OCI-M1 (cell line): ENCODE measurements at places on chromosomes 13 and 19.

DNA sequence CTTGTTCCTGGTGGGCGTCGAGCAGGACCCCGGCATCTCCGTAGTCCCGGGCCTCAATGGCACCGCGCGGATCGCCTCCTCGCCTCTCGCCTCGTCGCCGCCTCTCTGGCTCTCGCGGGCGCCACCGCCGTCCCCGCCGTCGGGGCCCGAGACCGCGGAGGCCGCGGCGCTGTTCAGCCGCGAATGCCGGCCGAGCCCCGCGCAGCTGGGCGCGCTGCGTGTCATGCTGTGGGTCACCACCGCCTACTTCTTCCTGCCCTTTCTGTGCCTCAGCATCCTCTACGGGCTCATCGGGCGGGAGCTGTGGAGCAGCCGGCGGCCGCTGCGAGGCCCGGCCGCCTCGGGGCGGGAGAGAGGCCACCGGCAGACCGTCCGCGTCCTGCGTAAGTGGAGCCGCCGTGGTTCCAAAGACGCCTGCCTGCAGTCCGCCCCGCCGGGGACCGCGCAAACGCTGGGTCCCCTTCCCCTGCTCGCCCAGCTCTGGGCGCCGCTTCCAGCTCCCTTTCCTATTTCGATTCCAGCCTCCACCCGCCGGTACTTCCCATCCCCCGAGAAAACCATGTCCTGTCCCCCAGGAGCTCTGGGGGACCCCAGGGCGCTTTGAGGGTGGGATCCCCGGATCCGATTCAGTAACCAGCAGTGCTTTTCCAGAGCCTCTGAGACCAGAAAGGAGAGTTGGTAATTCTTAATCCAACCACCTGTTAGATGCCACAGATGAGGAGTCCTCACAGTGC lies 885 bp downstream of the MLNR start:
- no peak for DNase-seq

DNA sequence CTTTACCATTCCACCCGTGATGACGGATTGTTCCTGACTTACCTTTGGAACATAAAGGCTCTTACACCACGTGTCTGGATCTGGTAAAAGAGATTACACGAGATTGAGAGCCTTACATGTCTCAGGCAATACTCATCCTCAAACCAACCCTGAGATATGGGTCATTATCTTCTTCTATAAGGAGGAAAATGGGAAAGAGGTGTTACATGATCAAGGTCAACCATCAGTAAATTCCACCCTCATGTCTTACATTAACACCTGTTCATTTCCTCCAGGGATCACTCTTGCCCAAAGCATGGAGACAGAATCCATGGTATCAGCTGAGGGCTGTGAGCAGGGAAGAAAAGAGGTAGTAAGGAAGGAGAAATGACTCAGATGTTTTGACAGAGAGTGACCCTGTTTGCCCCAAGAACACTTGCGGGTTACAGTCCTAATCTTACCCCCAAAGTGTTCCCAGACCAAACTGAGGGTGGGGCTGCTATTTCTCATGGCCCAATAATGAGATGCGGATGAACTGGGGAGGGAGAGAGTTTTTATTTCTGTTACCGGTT lies 19.6 kb downstream of the LILRB4 start:
- no peak for DNase-seq

GRCh38 chr13:80237646-80238045 lies 103.3 kb downstream of the SPRY2 start:
- no peak for DNase-seq

- DNase-seq: no peak
Measured at GRCh38 chr13:76213423-76213904, 577.3 kb downstream of the LMO7 start.

GRCh38 chr19:13637664-13638063 lies 126.7 kb upstream of the MRI1 start:
- no peak for DNase-seq

GRCh38 chr13:23701636-23702035 lies 131.4 kb downstream of the TNFRSF19 start:
- no peak for DNase-seq

DNA sequence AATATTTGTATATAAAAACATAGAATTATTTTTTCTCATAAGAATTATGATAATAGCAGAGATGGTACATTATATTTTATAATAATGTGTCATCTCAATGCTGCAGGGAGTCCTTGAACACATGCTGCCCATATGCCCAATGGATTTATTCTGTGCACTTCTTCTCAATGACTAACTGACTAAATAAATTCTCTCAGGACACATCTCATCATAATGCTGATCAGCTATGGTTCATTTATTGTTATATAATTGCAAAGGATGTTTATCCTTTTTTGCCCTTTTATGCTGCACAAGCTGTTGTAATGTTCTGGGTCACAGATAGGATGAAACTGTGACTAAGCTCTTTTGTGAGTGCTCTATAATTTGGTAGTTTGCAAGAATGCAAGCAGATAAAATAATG lies 1273.3 kb upstream of the ATXN8OS start:
- no peak for DNase-seq

DNA sequence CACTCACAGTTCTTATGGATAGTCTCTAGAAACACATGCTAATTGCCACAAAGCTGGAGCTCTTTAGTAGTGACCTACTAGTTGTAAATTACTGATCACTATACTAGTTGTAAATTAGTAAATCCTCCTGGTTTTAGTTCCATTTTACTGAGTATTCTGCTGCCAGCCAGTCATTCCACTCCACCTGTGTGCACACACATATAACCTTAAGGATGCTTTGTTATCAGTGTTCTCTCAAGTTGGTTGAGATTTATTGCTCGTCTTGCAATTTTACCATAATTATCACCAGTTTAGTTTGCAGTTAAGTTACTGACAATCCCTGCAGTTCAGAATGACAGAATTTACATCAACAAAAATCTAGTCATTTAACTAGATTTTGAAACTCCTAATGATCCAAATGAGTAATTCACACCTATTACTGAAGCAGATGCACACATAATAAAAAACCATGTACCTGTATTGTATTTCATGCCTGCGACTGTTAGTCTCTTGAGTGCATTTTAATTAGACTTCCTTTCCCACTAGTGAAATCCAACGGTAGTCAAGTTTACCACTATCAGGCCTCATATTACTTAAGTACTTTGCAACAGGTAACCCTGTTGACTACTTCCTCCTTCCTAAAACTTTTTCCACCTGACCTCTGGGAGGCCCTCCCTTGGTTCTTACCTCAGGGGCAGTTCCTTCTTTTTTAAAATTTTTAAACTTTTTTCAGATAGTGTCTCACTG lies 7.6 kb downstream of the TPT1 start:
- no peak for DNase-seq

DNA sequence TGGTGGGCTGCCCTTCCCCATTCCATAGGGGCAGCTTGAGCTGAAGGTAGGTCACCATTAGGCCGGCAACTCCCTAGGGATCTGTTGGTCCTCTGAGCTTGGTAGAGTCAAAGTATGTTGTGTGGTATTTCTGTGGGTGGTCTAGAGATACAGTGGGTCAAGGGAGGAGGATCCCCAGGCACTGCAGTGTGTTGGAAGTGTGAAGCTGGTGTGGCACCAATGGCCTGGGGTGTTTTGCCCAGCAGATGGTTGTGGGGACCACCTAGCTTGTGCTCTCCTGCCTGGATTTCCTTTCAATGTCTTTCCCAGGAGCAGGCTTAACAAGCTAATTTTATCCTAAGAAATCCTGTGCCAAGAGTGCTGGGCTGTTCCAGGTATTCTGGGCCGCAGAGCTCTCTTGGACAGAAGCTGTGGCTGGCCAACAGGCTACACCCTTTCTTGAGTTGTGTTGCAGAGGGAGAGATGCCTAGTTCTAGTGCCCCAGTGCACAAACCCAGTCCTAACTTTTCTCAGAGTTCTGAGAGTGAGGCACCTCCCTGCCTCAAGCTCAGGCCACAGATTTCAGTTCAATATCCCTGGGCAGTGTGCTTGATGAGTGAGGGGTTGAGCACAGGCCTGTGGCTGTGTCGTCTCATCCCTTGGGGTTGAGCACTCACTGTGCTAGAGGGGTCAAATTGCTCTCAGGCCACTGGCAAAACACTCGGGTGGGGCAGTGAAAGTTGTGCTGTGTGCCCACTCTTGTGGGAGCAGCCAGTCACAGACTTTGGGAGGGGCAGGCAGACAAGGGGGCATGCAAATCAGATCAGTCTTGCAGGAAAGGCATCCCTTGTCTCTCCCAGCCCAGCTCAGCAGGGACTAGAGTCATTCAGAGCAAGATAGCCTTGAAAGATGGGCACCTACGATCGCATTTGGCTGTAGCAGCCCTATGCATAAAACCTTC lies 1806.1 kb upstream of the MIR17HG start:
- DNase-seq: no peak

DNA sequence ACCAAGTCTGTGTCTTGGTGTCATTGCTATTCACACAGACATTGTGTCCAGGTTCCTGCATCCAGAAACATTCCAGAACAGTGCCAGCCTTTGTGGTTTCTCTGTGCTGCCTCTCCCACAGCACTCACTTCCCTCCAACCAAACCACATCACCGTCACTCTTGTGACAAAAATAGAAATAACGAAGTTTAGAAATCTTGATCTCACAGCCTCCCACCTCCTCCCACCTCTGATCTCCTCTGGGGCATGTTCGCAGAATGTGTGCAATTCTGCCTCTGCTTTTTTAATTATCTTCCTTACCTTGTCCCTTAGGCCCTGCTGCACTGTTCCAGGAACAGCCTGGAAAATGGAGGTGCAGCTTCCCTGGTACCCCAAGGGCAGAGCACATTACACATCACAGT lies 8.7 kb upstream of the SERPINE3 start:
- DNase-seq: peak; percentile 81

GRCh38 chr19:24052811-24053210 lies 34.2 kb upstream of the ZNF254 start:
- DNase-seq: no peak

DNA sequence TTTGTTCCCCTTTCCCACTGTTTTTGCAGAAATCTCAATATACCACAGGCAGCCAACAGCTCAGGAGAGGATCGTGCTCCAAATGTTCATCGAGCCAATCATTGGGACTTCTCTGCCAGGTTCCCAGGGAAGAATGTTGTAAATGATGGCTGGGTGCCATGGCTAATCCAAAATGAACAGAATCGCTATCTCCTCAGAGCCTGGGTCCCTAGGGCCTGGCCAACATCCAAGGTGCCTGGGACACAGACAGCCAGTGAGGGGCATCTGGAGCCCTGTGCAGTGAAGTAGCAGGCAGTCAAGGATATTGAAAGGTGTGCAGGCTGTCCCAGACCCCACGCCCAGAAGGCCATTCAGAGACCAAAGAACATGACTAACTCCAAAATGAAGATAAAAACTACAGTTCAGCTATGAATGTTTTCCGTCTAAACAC lies 37.8 kb downstream of the BRD4 start:
- DNase-seq: no peak

GRCh38 chr19:6210721-6211600 lies 68.8 kb downstream of the MLLT1 start:
- no peak for DNase-seq

- DNase-seq: no peak
Measured at GRCh38 chr13:106602178-106602577, 34.2 kb upstream of the ARGLU1 start.

- no peak for DNase-seq
Measured at GRCh38 chr19:6464070-6464873, at the start of gene CRB3. Gene CRB3 (plus strand): TSS chr19:6464271. CDS start chr19:6464702, 431 bp downstream.

- DNase-seq: peak; percentile 93
Measured at GRCh38 chr19:4803736-4804695, 12.5 kb downstream of the FEM1A start.

GRCh38 chr19:16874250-16874977 lies 14.4 kb upstream of the F2RL3 start:
- DNase-seq: no peak

- no peak for DNase-seq
Measured at GRCh38 chr13:21333186-21333585, 125.9 kb downstream of the ZDHHC20 start.

- no peak for DNase-seq
Measured at GRCh38 chr19:35767288-35768081, 7.9 kb upstream of the ARHGAP33 start.

- no peak for DNase-seq
Measured at GRCh38 chr13:39965309-39965708, 309.8 kb downstream of the COG6 start.

DNA sequence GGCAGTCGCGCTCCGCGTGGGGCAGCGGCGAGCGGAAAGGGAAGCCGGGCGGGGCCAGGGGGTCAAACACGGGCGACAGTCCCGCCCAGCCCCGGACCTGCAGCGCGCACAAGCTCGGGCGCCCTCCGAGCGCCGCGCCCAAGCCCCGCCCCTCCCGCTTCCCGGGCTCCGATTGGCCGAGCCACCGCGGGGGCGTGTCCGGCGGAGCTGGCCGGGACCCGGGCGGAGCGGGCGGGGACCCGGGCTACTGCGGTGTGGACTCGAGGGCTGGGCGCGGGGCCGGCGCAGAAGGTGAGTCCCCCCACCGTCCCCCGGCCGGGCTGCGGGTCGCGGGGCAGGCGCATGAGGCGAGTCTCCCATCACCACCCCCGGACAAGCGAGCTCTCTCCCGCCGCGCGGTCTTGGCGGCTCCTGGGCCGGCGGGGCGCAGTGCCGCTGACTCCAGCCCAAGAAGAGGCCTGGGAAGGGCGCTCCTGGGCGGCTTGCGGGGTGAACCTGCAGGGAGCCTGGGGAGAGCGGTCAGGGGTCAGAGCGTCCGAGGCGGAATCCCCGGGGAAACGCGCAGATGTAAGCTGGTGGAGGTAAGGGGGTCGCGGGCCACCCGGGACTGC lies at the start of gene PLEKHF1:
Gene PLEKHF1 (plus strand): TSS at position 247 of the 611 bp plus-strand sequence. CDS start 8,379 bp downstream, outside the sequence.
- DNase-seq: peak; percentile 92

DNA sequence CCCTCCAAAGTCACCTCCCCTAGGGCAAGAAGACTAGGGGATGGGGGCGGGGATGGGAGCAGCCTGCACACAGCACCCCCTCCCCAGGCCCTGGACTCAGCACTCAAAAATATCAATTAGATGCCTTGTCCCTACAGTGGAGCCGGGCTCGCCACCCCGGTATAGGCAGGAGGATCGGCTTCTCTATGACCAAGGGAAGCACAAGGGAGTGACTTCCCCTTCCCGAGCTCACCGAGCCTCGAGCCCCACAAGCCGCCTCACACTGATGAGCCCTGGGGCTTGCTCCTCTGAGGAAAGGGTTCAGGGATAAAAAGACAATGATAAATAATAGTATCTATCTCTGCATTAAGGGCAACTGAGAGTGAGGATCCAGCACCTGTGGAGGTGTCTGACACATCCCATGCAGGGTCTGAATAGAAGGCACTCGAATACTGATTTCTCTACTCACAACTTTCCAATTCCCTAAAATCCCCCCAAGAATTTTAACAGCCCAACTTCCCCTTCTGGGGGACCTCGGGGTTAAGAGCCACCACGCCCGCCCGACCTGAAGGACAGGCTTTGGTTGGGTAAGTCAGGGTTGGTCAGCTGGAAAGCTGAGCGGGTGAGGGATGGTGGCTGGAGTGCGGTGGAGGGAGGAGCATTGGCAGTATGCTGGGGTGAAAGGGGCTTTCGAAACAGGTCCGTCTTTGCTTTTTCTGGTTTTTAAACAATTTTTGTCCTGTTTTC lies 51.3 kb downstream of the STK24 start:
- DNase-seq: no peak

DNA sequence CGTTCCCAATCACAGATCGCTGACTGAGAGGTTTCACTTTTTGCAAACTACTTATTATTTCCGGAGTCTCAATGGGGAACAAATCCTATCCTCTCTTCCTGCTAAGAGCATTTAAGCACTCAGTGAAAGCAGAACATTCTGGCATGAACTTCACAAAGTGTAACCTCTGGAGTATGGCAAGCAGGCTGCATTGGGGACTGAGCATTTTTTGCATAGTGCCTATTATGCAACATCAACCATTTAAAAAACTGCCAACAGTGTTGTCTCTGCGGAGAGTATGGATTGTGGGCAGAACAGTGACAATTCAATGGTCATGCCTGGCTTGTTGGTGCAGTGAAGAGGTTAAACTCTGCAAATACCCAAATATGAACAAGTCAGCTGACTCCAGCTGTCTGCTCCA lies 484.6 kb downstream of the OLFM4 start:
- DNase-seq: peak; percentile 20
